Right cardiac atrium (tissue), 5 donors: ENCODE measurements at places on chromosomes 6 and 20. TPM values are rescaled to one million over a fixed set of nuclear protein-coding genes. Genes with fewer than 3 reads are reported as not detected.

DNA sequence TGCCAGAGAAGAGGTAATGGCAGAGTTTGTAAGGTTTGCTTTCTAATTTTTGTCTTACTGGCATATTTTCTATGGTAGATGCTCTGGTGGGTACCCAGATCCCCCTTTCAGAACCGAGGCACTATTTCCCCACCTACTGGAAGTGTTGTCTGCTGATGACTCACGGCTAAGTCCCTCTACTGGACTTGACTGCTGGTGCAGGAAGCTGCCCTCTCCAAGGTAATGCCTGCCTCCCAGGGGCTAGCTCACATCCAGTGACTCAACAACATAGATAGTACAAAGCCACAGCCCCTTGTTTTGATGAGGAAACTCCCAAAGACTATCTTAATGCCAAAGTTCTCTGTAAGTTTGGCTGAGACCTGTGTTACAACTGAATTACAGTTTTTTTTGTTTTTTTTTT is 285.4 kb upstream of the FLRT3 start:
- DNase-seq: no peak

DNA sequence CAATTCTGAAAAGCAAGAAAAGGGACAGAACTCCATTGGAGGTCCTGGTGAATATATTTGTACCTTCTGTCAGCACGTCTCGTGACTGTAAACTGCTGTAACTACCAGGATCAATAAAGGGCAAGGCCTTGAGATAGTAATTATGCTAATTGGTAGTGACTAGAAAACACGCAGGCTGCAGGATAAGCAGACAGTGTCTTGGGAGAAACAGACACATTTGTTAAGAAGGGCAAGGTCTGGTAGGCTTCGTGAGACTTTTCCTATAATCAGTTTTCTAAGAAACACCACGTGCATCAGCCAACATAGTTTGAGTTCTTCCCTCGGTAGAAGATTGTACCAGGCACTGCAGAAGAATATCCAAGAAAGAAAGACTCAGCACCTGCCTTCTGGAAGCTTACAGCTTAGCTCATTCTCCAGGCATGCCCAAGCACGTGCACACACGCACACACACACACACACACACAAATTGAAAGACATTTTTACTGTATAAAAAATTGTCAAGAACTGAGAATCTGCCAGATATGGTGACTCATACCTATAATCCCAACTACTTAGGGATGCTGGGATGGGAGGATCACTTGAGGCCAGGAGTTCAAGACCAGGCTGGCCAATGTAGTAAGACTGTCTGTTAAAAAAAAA is 167.0 kb upstream of the SASH1 start:
- no peak for DNase-seq

- DNase-seq: no peak
Observed at GRCh38 chr6:56689114-56689513, 46.4 kb upstream of the DST start.

DNA sequence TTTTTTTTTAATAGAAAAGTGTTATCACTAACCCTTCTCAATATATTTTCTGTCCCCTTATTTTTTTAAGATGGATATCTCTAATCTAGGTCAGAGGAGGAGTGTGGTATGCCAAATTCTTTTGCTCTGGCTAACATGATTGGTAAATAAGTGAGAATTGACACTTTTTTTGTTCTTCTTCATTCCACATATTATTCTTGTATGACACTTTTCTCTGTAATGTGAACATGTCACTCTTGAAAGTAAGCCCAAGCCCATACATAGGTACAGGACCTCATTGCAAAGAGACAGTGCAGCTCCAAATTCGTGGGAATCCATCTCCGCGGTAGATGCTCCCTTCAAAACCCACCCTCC is 142.5 kb upstream of the TCF21 start:
- DNase-seq: no peak

DNA sequence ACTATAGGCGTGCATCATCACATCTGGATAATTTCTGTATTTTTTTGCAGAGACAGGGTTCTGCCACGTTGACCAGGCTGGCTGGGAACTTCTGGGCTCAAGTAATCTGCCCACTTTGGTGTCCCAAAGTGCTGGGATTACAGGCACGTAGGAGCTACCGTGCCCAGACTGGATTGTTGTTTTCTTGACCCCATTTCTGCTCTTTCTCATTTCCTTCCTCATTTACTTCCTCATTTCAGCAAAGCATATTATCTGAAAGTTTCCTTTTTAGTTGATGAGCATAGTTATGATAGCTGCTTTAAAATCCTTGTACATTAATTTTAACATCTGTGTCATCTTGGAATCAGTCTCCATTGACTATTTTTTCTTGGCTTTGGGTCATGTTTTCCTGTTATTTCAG is 301.0 kb upstream of the RUNX2 start:
- no peak for DNase-seq

DNA sequence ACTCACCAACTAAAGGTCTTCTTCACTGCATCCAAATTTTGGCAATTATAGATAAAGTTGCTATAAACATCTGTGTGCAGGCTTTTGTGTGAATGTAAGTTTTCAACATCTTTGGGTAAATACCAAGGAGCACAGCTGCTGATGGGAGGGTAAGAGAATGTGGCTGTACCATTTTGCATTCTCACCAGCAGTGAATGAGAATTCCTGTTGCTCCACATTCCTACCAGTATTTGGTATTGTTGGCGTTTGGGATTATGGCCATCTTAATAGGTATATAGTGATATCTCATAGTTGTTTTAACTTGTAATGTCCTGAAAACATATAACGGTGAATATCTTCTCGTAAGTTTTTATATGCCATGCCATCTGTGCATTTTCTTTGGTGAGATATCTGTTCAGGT is 69.3 kb downstream of the ILRUN start:
- DNase-seq: no peak

DNA sequence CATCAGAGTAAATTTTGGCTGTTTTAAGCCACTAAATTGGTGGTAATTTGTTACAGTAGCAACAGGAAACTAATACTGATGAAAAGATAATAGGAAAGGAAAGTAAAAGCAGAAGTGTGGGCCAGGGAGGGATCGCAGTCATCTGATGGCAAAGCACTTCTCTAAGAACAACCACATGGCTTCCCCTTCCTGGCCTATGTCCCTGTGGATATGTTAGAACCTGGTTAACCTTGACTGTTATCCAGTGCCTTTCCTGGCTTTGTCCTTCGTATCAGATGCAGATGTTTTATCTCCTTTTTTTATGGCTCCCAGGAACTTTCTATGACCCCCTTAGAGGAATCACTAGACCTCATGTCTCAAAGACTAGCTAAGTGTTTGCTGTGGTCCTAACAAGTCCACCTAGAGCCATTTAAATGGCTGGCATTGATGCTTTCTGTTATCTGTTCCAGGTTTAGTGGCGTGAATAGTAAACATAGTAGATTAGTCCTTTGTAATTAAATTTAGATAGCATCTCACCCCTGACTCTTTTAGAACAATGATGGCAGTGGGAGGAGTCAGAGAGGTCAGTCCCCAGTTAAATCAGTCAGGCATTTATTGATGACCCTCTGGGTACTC is 79.2 kb upstream of the PHACTR2 start:
- DNase-seq: no peak

DNA sequence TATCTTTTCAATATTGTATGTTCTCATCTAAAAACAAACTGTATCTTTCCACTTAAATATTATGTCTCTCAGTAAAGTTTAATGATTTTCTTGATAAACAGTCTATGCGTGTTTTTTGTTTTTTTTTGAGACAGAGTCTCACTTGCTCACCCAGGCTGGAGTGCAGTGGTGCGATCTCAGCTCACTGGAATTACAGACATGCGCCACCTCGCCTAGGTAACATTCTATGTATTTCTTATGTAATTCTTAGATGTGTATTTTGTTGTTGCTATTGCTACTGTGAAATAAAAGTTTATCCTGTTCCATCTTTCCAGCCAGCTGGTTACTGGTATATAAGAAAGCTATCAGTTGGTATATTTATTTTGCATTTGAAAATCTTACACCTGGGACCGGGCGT is 29.4 kb downstream of the ABHD12 start:
- no peak for DNase-seq

The FKBP1C gene
- 0.18 TPM for polyA plus RNA-seq

The RIMS4 gene
- 0.38 TPM for polyA plus RNA-seq

The ANGPT4 gene
- polyA plus RNA-seq: 0.14 TPM

The ZSCAN23 gene
- polyA plus RNA-seq: 0.48 TPM
